ENCODE measurements at places on chromosomes 6 and 20.

DNA sequence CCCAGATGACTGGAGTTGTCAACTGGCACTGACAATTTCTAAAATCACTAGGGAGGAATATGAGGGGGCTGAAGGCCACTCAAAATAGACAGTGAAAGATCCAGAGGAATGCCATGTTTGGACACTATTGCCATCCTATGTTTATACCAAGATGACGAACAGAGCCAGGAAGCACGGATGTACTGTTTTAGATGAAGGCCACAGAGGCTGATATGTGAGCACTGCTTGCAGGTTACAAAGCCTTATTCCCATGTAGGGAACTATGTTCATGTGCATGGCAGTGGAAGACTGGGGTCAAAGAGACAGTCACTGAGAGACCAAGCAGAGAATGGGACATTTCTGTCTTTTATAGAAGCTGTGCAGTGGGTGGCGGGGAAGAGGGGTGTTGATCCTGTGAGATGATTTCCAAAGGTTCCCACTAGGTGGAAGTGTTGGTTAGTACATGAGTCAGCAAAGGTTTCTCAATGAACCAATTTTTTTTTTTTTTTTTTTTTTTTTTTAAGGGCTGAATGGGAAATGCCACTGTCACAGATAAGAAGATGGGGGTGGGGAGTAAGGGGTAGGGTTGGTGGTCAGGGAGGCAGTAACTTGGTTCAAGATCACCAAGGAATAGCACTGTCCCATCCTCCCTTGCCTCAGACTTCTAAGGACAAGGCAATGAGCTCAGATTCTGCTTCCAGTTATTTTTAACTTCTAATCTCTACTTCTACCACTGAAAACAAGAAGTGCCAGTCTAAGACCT lies 46.7 kb upstream of the MOCS1 start:
- DNase-seq = no peak

GRCh38 chr20:51634257-51634656 lies 91.7 kb upstream of the NFATC2 start:
- no peak for DNase-seq

DNA sequence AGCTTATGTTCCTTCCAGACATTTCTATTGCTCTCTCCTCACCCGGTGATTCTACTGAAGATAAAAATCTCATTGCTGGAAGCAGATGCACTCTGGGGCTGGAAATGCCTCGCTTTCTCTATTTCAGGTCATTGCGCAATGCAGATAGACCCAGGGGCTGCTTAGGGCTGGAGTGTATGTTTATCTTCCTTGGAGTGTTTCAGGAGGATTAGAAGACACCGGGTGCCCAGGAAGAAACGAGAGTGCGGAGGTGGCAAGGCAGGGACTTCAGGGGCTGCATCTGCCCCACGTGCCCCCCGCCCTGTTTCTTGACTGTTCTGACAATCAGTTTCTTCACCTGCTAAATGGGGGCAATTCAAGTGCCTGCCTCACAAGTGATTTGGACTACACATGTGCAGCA lies 45.6 kb upstream of the IYD start:
- no peak for DNase-seq

DNA sequence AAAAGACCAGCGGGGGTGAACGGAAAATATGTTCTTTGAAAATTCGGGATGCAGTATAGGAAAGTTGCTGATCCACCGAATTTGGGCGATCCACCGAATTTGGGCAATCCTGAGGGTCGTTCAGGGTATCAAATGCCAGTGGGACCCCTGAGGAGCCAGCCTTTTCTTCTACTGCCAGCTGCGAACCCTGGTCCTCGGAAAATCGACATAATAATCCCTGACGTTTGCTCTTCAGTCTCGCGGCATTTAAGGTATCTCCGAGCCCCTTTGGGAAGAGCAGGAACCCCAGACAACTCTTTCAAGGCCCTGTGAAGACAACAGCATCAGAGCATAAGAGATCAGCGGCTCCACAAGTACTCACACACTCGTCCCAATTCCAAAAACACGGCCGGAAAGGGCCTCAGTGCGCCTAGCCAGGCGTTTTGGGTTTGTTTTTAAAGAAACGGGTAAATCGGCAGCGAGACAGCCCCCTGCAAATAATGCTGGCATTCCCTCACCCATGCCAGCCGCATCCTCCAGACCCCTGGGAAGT lies 1.0 kb downstream of the SIM1 start:
- no peak for DNase-seq

- DNase-seq = no peak
Measured at GRCh38 chr6:15484140-15484539, 178.7 kb downstream of the DTNBP1 start.

DNA sequence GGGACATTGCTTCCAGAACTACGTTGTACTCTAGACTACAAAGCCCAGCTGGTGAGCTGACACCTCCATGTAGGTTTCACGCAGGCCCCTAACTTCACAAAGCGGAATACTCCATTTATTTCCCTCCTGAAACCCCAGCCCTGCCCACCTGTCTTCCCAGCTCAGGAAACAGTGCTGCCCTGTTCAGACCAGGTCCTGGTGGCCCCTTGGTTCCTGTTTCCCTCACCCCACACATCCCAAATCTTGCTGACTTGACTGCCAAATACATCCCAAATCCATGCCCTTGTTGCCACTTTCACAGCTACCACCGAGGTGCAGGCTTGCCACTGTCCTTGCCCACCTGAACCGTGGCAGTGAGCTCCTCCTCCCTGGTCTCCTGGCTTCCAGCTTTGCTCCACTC lies 113.1 kb upstream of the PTPN1 start:
- no peak for DNase-seq

DNA sequence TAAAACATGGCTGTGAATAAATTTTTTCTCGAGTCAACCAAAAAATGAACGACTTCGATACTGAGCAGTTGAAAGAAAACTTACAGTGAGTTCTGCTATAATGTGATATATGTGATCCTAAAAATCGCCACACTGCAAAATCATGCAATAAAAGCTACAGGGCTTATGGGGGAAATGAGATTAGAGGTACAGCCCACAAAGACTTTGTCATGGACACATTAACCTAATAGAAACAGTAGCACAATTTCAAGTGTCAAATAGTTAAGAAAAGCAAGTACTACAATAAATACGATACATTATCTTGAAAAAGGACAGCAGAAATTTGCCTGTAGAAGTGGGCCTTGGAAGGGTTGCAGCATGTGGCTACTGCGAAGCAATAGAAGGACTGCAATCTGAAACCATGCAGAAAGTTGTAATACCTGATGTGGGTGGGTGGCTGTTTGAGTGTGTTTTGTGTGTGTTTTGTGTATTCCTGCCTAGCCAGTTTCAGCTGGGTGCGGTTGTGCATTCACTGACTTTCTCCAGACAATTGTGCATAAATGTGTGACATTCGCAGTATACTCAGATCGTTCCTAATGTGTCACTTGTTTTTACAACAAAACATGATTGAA lies 79.1 kb downstream of the RPP40 start:
- DNase-seq = no peak

- DNase-seq = no peak
Measured at GRCh38 chr6:37137201-37138090, 32.5 kb upstream of the PIM1 start.

DNA sequence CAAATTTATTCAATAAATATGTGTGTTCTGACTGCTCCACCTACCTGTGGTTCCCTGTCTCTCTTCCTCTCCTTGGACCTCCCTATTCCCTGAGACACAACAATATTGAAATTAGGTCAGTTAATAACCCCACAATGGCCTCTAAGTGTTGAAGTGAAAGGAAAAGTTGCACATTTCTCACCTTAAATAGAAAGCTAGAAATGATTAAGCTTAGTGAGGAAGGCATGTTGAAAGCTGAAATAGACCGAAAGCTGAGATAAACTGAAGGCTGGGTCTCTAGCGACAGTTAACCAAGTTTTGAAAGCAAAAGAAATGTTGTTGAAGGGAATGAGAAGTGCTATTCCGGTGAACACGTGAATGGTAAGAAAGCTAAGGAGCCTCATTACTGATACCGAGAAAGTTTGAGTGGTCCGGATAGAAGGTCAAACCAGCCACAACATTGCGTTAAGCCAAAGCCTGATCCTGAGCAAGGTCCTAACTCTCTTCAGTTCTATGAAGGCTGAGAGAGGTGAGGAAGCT lies 34.1 kb downstream of the UST start:
- DNase-seq = no peak

DNA sequence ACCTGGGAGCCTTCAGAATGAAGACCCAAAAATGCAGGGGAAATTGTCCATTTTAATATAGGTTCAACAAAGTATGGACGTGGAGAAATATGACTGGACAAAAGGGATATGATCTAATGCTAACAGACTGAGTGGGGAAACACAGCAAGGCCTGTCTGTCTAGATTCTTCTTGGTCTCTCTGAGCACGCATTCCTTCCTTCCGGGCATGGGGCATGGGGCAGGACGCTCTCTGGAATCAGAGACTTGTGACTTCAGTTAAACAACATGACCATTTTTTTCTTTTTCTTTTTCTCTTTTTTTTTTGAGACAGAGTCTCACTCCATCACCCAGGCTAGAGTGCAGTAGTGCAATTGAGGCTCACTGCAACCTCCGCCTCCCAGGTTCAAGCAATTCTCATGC lies 31.9 kb downstream of the ZBTB2 start:
- DNase-seq = no peak

GRCh38 chr6:150289454-150290071 lies 79.2 kb upstream of the IYD start:
- no peak for DNase-seq

DNA sequence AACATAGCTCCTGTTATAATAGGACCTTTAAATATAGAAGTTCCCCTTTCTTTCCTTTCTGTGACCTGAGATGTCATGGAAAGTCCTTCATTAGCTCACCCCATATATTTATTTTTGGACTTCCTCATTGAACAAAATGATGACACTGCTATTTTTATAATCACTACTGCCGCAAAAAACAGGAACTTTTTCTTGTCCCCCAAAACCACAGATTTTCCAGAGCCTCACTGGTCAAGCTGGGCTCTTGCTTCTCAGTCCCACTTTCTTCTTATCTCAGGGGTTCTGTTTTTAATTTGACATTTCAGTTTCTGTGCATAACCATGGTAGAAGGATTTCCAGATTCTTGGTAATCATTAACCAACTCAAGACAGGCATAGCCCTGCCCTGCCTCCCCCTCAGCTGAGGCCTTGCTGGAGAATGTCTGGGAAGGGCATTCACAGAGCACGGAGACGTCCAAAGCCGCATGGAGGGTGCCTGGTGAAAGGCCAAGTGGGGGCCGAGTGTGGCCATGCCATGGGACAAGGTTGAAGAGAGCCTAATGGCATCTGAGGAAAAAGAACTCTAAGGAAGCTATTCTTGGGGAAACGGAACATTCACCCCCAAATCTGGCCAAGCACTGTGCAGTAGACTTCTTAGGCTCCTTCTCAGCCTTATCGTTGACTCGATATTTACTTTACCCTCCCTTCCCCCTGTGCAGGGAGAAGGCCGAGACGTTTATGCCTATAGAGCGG lies 73.7 kb downstream of the EDN1 start:
- DNase-seq = no peak

- DNase-seq = no peak
Measured at GRCh38 chr6:152748843-152749242, 1.8 kb upstream of the VIP start.

DNA sequence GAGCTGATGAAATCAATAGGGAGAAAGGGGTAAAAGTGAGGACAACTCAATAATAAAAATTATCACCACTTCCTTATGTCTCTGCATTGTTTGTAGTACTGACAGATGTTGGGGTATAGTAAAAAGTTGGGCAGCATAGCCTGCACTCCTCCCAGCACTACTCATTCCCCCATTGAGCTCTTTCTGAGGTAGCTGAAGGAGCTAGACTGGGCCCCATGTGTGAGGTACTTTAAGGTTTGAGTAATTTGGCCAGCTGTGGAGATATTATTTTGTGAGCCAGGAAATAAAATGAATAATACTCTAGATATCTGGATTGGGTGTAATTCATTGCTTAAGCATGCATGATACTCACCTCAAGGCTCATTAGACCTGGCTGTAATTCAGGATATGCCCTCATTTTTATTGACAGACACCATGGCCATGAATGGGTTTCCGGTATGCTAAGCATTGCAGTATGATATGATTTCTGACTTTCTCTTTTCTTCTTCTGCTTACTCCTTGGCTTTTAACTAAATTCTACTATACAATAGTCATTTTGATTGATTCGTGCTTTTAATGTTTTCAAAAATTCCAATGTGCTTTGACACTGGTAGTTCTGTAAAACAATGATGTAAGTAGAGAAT lies 283.9 kb upstream of the RIMS1 start:
- no peak for DNase-seq

DNA sequence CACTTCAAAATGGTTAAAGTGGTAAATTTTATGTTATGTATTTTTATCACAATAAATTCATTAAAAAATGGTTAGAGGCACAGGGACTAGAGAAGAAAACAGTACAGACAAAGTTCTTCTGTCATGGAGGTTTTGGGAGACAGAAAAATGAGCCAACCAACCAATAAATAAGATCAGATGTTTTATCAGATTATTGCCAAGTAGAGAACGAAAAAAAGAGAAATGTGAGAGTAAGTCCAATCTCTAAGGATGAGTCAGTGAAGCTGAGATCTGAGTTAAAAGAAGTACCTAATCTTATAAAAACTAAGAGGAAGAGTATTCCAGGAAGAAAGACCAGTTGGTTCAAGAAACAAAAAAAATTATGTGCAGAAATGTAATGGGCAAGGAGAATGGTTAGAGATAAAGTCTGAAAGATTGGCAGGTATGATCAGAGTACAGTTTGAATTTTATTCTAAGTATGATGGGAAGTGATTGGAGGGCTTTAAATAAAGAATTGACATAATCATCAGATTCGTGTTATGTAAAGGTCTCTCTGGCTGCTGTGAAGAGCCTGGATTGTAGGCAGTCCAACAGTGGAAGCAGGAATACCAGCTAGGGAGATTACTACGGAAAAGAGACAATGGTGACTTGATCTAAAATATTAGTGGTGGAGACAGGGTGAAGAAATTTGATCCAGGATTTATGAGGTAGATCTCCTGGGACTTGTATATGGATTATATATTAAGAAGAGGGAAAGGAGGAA lies 79.6 kb downstream of the RCAN2 start:
- no peak for DNase-seq

GRCh38 chr20:5789827-5790226 lies 39.6 kb downstream of the SHLD1 start:
- DNase-seq = no peak

DNA sequence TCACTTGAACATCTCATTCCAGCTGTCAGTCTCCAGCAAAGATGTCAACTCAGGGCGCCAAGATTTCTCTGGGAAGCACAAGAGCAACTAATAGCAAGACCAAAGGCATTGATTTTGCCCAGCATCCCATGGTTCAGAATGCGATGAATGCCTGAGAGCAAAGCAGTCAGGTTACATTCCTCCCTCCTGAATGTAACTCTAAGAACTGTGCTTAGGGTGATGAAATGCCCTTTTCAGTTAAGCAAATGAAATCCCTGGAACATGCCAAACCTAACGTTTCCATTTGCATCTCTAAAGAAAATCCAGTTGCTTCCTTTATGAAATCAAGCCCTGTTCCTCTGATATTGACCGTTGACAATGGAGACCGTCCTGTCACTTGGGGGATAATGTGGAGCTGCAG lies 224.0 kb upstream of the PLN start:
- DNase-seq = no peak

DNA sequence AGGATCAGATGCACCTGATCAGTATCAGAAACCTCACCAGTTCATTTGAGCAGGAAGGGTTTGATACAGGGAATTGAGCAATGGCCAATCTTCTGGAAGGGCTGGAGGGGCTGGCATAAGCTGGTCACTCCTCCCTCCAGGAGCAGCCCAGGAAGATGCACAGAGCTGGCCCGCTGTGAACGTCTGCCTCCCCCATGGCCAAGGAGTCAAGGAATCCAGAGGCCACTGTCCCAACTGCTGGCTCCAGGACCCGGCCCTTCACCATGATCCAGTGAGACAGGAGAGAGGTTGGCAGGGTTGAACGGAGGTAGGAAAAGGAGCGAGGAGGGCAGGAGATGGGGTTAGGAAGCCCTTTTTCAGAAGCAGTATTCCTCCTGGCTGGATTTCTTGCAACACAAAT lies 113.9 kb upstream of the CST7 start:
- DNase-seq = no peak
